ENCODE measurements at places on chromosomes 3 and 15.

- DNase-seq: no peak
These were observed 524.7 kb downstream of the GRM7 start for GRCh38 chr3:7385635-7386034.

GRCh38 chr3:119311081-119311925 is 17.1 kb downstream of the ARHGAP31 start:
- no peak for DNase-seq

DNA sequence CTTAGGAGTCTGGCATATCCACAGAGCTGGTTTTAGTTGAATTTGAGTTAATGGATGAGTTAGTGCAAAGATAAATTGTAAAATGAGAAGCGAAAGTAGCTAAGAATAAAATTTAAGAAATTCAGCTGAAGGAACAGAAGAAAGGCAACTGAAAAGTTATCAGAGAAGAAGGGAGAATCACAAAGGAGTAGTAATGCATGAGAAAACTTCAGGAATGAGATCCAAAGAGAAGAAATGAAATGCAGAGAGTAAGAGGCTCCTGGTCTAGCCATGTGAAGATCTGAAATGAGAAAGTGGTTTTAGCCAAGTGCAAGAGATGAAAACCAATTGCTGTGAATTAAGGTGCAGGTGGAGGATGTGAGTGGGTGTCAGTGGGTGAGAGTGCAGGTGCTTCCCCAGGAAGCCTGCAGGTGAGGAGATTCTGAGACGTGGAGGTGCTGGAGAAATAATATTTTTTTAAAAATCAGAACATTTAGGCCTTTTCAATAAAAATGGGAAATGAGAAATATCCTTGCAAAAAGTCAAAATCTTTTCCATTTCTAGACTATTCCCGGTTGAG is 18.5 kb downstream of the KBTBD8 start:
- DNase-seq: no peak

- no peak for DNase-seq
These were observed 12.1 kb downstream of the IQGAP1 start for GRCh38 chr15:90400005-90400758.

- peak; percentile 10 for DNase-seq
These were observed 39.4 kb upstream of the SNRK start for GRCh38 chr3:43246976-43247375.

GRCh38 chr3:21237638-21238037 is 513.4 kb downstream of the ZNF385D start:
- no peak for DNase-seq

- no peak for DNase-seq
These were observed 26.8 kb upstream of the OCA2 start for GRCh38 chr15:28125673-28126651.

DNA sequence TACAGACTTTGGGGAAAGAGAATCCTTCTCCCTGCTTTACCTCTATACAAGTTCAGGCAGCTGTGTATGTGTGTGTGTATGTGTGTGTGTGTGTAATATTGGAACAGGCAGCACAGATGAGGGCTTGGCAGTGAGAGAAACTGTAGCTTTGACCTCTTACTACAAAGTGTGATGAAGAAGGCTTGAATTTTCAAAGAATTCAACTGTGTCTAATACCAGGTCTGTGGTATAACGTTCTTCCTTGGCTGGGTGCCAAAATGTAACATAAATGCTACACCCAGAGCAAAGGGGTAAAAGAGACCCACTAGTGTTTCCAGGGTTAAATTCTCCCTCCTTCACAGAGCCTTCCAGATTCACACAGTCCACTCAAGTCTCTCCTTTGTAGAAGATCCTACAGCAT is 51.1 kb downstream of the CHST2 start:
- no peak for DNase-seq

DNA sequence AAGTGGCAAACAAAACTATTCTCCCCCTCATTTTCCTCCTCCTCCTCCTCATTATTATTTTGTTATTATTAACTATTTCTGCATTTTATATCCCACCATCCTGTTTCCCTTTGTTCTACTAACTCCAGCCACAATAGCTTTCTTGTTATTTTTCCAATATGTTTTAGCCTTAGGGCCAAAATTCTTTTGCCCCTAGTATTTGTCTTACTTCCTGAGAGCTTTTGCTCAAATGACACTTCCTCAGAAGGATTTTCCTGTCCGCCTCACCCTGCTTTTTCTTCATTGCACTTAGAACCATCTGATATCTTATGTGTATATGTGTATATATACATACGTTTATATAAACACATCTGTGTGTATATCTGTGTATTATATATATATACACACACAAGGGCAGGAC is 32.7 kb upstream of the NUDT16 start:
- DNase-seq: no peak

DNA sequence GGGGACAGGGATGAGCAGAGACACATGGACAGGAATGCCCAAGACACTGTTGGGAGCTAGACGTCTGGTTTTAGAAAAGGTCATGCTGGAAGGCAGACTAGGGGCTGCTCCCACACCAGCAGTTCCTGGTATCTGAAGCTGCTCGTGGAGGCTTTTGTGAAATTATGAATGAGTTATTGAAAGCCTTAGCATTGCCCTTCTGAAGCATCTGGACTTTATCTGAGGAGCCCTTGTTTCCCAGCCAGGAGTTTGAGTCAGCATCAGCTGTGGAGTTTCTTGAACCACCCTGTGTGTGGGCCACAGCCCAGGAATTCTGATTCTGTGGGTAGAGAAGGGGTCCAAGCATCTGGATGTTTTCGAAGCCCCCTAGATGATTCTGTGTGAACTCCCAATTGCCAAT is 258.7 kb downstream of the SLCO3A1 start:
- no peak for DNase-seq

DNA sequence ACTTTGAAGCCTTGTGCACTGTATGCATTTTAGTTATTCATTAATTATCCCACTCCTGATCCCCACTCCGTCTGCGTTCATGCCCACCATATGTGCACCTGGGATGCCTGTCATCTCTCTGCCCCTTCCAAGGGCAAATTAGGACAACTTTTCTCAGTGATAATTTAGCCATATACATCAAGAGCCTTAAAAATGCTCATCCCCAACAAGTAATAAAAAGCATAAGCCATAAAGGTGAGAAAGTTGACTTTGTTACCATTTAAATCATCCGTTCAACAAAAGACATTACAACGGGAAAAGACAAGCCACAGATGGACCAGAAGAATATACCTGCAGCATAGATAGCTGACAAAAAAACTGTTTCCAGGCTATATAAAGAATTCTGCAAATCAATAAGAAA is 131.4 kb upstream of the LINGO1 start:
- no peak for DNase-seq

DNA sequence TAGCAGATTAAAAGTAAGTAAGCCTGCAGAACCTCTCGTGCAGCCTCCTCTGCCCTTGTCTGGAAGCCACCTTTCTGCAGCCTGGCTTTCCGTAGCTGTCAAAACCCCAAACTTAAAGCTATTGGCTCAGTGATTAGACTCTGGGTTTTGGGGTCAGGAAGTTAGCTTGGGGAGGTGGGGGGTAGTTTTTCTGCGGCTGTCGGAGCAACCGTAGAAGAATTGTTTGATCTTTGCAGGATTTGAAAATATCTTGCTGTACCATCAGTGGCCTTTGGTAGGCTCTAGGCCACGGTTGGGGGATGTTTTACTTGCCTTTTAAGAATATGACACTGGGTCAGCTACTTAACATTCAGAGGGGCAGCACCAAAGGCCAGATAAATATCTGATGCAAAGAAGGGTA is 88.4 kb upstream of the RASGRP1 start:
- no peak for DNase-seq

- no peak for DNase-seq
These were observed 64.4 kb upstream of the FLNB start for GRCh38 chr3:57943525-57944495.

GRCh38 chr3:141411251-141411771 is 43.0 kb downstream of the ZBTB38 start:
- no peak for DNase-seq

DNA sequence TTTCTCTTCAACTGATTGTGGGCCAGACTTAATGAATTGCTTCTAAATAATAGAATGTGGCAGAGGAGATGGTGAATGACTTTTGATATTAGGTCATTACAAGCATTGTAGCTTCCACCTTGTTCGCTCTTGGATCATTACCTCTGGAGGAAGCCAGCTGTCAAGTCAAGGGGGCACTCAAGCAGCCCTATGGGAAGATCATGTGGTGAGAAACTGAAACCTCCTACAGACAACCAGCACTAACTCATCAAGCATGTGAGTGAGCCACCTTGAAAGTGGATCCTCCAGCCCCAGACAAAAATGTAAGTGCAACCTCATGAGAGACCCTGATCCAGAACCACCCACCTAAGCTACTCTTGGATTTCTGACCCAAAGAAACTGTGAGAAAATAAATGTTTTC is 109.8 kb upstream of the TBC1D5 start:
- DNase-seq: peak; percentile 17

- DNase-seq: no peak
These were observed 7.3 kb upstream of the LEKR1 start for GRCh38 chr3:156818890-156819289.

- DNase-seq: no peak
These were observed 288.2 kb downstream of the EPHA6 start for GRCh38 chr3:97102641-97103040.

DNA sequence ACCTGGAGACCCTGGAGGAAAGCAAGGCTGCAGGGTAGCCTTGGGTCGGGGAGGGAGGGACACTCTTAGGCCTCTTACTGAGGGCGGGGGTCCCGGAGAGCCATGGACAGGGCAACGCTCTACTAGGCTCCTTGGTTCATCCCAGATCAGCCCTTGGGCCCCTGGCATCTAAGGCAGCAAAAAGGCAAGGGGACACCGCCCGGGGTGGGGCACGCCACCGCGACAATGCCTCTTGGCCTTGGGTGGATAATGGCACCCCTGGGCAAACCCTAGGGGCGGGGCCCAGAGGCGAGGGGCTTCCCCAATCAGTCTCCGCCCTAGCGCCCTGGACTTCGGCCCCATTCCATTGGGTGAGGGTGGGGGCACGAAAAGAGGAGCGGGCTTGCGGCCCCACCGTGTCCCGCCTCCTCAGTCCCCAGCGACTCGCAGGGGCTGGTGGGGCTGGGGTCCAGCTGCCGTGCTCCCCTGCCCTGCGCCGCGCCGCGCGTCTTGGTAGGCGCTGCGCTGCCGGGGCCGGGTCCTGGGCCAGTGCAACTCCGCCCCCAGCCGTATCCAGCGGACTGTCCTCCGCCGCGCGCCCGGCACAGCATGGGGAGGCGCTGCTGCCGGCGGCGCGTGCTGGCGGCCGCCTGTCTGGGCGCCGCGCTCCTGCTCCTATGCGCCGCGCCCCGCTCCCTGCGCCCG is at the start of gene CHST13:
Gene CHST13 (plus strand): TSS at position 411 of the 684 bp plus-strand sequence. CDS start 178 bp downstream, at position 589.
- DNase-seq: no peak

DNA sequence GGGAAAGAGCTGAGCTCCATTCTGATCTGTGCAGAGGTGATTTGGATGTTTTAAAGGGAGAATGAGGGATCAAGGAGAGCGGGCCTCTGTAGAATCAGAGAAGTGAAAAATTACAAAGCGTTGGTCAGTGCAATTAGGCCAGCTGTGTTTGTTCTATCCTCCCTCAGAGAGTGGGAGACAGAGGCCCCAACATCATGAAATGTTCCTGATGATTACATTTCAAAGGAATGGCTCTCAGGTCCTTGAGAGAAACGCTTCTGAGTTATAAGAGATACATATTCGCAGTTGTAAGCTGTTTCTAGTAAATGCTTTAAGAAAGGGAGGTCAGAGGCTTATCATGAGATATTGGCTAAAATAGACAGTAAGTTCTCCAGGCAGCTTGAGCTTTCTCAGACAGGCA is 15.7 kb upstream of the CAND2 start:
- no peak for DNase-seq

- no peak for DNase-seq
These were observed 103.8 kb downstream of the IQCH start for GRCh38 chr15:67358391-67358790.

- no peak for DNase-seq
These were observed 56.3 kb upstream of the PSMD6 start for GRCh38 chr3:64079369-64080150.

GRCh38 chr3:142863010-142863817 is 25.7 kb downstream of the PCOLCE2 start:
- no peak for DNase-seq

DNA sequence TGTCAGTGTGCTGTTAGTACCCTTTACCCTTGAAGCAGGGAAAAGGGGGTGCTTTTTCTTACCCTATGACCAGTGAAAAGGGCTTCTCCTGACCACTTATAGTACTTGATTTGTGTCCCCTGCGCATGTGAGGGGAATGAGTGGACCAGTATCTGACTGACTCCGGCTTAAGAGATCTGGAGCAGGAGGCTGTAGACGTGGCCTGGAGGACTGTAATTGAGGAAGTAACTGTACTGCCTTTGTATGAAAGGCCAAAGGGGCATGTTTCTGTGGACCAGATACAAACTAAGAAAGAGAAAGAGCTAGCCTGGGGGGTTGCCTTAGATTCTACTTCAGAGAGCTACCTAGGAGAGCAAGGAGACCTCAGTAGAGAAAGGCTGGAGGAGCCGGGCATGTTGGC is 89.9 kb upstream of the TBL1XR1 start:
- no peak for DNase-seq

- no peak for DNase-seq
These were observed 3.2 kb upstream of the SLC7A14 start for GRCh38 chr3:170589113-170589512.

- DNase-seq: no peak
These were observed 46.5 kb upstream of the ARPP19 start for GRCh38 chr15:52615302-52615701.

DNA sequence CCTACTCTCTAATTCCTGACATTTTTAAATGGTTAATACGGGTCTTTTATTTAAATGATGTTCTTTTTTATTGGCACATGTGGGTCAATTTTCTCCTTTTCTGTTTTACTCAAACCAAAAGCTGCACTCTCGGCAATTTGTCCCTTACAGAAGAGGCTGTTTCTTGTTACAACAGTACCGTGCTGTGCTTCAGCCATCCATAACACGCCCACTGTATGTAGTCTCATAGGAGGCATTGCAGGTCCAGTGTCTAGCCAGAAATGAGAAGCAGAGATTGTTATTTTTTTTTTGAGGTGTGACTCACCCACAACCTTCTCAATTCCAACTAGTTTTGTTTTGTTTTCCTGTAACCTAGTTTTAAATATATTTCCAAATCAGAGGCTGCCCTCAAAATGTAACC is 164.6 kb downstream of the GMNC start:
- no peak for DNase-seq

DNA sequence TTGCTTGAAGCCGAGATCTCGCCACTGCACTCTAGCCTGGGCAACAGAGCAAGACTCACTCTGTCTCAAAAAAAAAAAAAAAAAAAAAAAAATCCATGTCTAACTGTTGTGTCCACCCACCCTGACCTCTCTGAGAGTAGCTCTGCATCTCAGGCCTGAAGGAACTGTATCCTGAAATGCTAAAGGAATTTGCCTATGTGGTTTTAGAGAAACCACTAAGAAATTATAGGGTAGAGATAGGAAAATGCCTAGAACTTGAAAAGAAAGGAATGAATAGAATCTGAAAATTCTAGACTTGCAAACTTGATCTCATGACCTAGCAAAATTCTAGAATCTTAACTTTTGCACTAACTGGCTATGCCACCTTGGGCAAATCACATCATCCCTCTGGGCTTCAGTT is 217.5 kb upstream of the ROPN1 start:
- no peak for DNase-seq

Data from left renal pelvis (tissue), 4 donors.